ENCODE measurements at places on chromosomes 4 and X.

- DNase-seq = no peak
Observed at GRCh38 chr4:38209654-38210053, 249.5 kb downstream of the PTTG2 start.

DNA sequence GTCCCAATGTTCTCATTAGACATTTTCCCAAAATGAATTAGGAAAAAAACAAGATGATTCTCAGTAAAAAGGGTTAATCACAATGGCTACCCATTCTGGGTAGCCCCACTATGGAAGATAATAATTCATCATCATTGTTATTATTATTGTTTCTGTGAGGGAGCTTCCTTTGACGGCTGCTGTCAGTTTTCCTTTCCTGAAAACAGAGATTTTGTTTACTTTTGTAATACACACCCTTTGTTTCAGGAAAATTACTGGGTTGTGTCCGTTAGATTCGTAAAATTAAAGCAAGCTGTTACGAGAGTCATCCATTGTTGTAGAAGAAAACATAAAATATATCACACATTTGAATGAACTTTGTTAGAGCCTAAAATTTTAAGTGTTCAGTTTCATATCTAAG, 192.9 kb upstream of the ANKRD50 start:
- no peak for DNase-seq

DNA sequence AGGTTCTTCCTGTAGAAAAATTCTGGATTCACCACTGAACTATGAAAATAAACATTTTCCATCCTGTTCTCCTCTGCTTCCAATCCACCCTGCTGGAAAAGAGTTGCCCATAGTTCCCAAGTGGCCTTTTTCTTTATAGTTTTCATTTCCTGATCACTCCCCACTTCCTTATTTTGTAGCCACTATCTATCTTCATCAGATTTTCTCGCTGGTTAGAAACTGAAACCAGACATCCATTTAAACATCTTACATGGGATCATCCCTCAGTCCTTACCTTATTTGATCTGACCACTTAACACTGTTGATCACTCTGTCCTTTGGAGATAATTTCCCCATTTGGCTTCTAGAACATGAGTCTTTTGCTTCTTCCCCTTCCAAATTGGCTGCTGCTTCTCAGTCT, 42.2 kb upstream of the SCOC start:
- no peak for DNase-seq

DNA sequence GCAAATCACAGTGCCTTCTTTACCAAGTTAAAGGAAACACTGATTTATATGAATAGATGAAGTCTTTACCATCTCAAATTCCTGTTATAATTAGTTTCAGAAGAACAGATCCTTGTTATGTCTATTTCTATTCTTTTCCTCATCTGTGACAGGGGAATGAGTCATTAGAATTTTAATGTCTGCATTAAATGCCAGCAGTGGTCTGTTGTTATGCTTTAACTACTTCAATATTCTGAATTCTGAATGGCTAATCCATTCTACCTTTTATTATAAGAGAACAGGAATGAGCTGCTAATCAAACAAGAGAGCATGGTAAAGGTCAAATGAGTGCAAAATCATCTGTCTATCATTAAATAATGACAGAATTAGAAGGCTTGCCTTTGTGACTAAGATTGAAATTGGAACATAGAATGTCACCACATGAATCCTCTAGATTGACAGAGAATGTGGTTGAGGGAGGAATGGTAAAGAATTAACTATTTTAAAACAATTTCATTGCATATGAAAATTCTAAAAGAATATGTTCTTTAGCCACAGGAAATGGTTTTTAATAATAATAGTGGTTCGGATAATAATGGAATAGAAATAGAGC, 935.5 kb downstream of the ADGRL3 start:
- DNase-seq = no peak

DNA sequence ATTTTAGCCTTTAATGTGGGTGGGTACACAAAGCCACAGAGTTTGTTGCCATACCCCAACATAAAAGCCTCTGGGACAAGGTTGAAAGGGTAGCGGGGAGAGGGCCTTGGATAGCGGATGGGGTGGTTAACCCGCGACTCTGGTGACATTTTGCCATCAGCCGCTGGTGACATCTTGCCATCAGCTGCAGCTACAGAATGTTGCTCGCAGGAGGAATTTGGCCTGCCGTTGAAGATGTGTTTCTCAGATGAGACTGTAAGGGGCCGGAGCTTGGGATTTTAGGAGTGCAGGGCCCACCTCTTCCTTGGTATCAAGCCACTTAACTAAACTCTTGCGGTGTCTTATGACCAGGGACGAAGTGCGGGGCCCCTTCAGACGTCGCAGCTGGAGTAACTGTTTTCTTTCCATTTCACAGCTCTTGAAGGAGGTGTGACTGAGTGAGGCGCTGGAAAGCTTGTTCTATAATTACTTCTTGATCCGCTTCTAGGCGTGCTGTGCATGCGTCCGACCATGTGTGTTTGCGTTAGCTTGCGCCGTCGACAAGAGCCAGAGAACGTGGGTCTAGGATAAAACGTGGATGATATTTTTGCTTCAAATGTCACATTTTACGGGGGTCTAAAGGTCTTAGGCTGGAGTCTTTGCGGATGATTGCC, 820 bp upstream of the RASL11B start:
- no peak for DNase-seq

DNA sequence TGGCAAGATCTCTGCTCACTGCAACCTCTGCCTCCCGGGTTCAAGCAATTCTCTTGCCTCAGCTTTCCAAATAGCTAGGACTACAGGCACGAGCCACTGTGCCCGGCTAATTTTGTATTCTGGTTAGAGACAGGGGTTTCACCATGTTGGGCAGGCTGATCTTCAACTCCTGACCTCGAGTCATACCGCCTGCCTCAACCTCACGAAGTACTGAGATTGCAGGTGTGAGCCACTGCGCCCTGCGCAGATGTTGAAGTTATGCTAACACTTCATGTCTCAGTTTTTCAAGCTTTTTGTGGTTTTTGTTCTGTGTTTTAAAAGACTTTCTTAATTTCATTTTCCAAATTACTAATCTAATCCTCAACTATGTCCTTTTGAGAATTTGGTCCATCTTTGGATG, 154.4 kb upstream of the TLL1 start:
- DNase-seq = no peak

GRCh38 chr4:152462695-152463094, 73.2 kb downstream of the FBXW7 start:
- DNase-seq = no peak

DNA sequence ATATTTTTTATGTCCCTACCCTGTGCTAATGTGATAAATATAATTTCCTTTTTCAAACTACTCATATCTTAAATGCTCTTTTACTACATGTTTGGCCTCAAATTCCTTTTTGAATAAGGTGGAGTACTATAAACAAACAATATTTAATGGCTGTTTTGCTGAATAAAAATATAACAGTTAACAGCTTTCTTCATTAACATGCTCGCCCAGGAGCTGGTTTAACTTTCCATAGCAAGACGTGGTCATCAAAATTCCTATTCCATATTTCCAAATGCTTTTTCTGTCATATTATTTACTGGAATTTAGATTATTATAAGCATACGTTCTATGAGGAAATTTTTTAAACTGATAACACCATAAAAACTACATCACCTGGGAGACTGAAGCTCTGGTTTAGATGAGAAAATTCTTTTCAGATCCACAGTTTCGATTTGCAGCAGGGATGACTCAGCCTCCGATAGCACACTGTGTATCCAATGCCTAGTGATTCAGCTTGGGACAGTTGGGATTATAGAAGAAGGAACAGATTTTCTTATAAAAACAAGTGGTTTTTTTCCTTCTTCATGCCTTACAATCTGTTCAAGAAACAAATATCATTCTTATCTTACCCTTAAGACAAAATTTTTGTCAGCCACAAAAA, 129.1 kb downstream of the FBXO8 start:
- DNase-seq = no peak

Measured in stimulated activated naive CD8-positive, alpha-beta T cell treated with anti-CD3 and anti-CD28 coated beads, Interleukin-15, amount 100 ng/mL, for 72 hours (primary cell).